ENCODE measurements at places on chromosomes 16 and 17.
A peak's percentile ranks its signal among the peaks of the same experiment; 100 is the strongest.

GRCh38 chr17:50207792-50208567 lies 6.5 kb upstream of the COL1A1 start:
- no peak for DNase-seq

GRCh38 chr16:86316967-86317812 lies 193.1 kb upstream of the FOXF1 start:
- no peak for DNase-seq

DNA sequence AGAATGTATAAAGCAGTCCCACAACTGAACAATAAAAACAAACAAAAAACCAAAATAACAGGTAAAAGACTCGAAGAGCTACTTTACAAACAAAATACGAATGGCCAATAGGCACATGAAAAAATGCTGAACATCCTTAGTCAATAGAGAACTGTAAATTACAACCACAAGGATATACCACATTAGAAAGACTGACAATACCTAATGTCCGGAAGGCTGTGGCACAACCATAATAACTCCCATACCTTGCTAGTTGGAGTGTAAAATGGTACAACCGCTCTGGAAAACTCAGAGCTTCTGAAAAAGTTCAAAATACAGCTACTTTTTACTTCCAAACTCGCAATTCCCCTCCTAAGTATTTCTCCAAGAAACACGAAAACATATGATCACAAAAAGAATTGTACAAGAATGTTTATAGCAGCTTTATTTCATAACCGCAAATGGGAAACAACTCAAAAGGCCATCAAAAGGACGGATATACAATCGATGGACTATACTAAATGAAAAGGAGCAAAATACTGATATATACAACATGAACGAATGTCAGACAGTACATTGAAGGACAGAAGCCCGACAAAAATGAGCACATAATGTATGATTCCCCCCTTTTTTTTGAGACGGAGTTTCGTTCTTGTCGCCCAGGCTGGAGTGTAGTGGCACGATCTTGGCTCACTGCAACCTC lies 2.3 kb downstream of the TP53 start:
- no peak for DNase-seq

DNA sequence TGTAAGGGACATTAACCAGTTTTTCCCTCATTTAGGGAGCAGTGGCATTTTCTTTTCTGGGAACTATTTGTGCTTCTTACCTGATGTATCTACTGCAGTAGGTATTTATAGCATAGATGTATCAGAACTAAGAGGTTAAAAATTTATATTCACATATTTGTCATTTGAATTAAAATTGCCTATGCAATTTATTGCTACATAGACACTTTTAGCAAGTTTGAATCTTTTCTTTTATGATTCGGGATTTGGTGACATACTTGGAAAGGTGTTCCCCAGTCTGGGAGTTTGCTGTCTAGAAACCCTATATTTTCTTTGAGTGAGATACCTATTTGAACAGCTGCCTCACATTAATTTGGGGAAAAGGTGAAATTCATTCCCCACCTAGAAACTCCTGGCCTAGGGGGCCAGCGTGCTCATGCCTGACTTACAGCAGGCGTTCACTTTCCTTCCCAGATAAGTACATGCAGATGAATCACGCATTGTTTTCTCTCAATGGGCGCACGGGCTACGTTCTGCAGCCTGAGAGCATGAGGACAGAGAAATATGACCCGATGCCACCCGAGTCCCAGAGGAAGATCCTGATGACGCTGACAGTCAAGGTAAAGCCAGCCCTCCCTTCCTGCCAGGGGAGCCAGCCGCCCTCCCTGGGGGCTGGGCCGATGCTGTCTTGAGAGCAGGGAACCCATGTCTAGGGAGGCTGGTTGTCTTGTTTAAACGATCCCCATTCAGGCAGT lies 73.8 kb downstream of the SDR42E1 start:
- DNase-seq: no peak

DNA sequence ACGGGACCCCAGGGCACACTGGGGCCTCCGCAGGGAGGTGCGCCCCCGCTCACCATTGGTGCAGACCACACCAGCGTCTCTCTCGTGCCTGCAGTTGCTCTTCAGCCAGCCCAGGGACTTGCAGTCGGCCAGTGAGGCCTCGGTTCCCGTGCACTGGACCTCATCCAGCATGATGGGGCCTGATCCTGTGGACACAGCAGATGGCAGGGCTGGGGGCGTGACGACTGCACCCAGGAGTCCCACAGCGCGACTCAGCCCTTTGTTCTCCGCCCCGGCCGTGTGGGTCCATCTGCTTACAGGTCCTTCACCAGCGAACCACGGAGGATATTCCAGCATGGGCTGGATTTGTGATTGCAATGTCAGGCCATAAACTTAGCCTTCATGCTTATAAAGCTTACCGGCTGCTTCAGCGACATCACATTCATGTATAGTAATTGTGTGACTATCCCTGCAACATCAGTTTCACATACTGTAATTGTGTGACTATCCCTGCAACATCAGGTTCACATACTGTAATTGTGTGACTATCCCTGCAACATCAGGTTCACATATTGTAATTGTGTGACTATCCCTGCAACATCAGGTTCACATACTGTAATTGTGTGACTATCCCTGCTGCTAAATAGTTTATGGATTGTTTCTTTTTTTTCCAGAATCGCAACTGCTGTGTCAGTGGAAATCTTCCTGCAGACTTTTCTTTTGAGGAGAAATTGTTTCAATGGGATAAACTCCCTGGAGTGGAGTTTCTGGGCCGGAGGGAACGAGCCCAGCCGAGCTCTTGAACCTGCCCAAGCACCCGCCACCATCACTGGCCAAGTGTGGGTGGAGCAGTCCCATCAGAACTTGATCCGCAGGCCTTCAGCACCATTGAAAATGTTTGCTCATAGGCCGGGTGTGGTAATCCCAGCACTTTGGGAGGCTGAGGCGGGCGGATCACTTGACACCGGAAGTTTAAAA lies 4.8 kb downstream of the LGALS3BP start:
- DNase-seq: no peak

DNA sequence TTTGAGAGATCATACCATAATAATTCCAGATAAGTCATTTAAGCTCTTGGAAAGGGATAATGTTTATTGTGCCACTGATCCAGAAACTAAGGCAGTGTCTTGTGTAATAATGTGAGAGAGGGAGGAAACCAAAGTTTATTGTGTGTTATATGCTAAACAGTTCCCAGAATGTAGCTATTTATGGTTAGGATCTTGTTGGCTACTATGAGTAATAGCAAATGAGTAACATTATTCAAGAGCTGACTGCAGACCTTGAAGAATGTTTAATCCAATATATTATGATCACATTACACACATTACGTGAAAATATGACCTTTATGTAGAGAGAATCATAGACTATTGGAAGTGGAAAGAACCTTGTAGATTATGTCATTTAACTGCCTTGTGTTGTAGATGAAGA lies 139.5 kb downstream of the BCAS3 start:
- DNase-seq: no peak

DNA sequence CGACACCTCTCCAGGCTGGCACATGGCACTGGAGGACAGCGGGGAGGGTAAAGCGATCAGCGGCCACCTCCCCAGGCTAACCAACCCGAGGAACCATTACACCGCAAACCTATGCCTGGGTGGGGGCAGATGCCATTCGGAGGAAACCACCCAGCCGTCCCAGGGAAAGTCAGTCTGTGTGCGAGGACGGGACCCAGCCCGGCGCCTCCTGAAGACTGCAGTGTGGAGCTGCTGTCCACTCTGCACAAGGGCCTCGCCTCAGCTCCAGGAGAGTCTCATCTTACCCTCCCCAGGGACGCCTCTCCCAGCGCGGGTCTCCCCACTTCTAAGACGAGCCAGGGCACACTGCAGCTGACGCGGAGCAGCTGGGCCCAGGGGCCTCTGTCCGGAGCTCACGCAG lies 8.0 kb downstream of the SLC38A10 start:
- no peak for DNase-seq

DNA sequence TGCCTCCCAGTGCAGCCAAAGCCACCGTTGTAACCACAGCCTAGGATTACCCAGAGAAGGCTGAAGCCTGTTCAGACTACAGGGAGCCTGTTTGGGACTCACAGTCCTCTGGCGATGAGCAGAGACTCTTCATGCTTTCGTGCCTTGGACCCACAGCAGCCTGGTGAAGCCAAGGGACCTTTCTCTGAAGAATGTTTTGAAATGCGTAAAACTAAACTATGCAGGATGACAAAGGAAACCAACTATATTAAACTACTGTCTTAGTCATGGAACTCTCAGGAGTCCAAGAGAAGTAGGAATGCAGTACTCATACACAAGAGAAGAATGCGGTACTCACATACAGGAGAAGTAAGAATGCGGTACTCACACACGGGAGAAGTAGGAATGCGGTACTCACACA lies 20.9 kb downstream of the ABR start:
- no peak for DNase-seq

GRCh38 chr17:71168053-71168741 lies 952.6 kb upstream of the SOX9 start:
- no peak for DNase-seq

DNA sequence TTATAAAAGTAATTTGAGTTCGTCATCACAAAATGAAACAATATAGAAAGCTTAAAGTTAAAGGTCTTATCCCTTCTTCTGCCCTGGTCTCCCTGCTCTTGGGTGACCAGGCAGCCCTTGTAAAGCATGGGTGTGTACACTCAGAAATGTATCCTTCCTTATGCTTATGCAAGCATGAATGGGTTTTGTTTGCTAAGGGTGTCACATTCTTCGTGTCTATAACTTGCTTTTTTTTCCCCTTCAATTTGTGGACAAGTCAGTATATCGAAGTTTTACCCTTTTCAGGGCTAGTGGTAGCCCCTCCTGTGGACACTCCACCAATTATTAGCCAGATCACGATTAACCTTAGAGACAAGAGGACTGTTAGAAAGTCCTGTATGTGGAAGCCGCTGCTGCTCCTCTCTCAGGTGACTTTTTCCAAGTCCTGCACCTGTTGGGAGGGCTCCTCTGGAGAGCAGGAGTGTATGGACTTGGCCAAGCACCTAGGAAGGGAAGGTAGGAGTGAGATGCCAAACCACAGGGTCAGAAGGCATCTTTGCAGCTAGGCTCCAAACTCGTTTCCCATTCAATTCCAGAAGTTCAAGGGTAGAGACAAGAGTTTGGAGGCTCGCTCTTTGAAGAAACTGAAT lies 50.9 kb downstream of the LDHD start:
- DNase-seq: no peak

GRCh38 chr16:28875134-28876018 lies 2.9 kb upstream of the ATP2A1 start:
- DNase-seq: no peak

GRCh38 chr17:13353590-13353989 lies 248.1 kb downstream of the HS3ST3A1 start:
- no peak for DNase-seq

- DNase-seq: peak; percentile 97
Observed at GRCh38 chr16:1408171-1408837, 6.2 kb downstream of the UNKL start.

GRCh38 chr17:53119773-53120172 lies 703.0 kb upstream of the KIF2B start:
- no peak for DNase-seq

DNA sequence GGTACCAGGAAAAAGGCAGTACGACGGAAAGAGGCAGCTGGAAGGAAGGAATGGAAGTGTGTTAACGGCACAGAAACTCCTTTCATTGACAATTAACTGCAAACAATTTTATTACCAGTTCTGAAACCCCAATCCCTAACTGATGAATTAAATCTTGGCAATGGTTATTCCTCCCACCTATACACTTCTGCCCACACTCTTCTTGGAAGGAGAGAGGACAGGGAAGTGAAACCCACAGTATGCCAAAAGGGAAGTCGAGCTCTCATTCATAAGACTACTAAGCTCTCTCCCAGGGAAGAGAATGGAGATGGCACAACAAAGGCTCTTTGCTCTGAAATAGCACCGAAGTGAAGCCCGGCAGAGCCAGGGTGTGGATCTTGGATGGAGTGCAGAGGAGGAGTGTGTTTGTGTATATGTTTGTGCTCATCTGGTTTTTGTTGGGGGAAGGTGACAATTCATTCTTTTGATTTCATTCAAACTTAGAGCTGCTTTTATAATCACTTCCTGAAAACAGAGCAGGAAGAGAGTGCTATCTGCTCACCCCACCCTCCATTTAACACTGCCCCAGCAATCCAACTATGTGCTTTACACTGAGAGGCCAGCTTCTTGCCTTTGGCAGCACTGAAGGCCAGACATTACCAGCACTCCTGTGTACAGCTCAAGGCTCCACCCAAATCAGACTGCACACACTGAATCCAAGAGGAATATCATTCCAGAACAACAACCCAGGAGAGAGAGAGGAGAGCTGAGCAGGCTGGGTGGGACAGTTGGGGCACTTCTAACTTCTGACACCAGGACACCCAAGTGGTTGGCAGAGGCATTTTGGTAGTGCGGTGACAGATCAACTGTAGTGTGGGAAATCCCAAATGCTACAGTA lies 68.7 kb downstream of the HIC1 start:
- no peak for DNase-seq

DNA sequence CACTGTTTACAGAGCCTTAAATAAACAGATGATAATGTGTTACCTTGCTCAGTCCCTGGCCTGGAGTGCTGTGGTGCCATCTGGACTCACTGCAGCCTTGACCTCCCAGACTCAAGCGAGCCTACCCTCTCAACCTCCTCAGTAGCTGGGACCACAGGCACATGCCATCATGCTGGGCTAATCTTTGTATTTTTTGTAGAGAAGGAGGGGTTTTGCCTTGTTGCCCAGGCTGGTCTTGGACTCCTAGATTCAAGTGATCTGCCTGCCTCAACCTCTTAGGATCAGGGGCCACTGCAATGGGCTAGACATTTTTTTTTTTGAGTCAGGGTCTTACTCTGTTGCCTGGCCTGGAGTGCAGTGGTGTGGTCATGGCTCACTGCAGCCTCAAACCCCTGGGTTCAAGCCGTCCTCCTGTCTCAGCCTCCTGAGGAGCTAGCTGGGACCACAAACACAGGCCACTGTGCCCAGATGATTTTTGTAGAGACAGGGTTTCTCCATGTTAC lies 5.0 kb upstream of the NAGLU start:
- DNase-seq: no peak

DNA sequence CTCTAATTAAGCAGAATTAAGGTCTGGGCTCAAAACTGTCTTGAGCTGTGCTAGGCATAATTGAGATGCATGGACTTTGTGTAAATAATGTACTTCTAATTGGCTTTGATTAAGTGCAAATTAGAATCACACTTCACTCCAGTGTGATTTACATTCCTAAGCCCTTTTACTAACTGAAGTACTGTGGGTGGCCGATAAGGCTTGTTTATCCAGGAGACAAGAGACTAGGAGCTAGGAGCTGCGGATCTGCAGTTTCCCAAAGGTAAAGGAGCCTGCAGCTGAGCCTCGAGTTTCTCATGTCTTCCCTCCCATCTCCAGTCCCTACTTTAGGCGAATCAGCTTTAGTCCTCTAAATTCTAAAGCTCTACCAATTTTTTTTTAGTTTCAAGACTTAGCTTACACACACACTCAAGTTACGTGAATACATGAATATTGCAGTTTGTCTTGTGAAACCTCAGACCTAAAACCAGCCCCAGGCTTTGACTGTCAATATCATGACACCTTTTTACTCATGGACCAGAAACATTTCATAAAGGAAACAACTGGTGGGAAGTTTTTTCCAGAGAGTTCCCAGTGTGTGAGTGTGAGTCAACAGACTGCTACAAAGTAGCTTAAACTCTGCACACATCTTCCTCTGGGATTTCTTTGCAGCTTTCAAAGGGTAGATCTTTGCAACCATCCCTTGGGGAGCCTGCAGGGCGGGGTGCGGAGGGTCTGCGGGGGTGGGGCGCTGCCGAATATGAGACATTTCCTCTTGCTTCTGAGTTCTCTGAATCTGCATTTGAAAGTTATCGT lies 113.9 kb upstream of the TBX2 start:
- no peak for DNase-seq

Measured in stimulated activated CD4-positive, alpha-beta T cell treated with anti-CD3 and anti-CD28 coated beads, TNF-alpha, amount 100 ng/mL, for 48 hours (primary cell).